ENCODE measurements at places on chromosomes 4 and X.

- no peak for DNase-seq
Measured at GRCh38 chrX:16258882-16259281, 91.6 kb downstream of the MAGEB17 start.

DNA sequence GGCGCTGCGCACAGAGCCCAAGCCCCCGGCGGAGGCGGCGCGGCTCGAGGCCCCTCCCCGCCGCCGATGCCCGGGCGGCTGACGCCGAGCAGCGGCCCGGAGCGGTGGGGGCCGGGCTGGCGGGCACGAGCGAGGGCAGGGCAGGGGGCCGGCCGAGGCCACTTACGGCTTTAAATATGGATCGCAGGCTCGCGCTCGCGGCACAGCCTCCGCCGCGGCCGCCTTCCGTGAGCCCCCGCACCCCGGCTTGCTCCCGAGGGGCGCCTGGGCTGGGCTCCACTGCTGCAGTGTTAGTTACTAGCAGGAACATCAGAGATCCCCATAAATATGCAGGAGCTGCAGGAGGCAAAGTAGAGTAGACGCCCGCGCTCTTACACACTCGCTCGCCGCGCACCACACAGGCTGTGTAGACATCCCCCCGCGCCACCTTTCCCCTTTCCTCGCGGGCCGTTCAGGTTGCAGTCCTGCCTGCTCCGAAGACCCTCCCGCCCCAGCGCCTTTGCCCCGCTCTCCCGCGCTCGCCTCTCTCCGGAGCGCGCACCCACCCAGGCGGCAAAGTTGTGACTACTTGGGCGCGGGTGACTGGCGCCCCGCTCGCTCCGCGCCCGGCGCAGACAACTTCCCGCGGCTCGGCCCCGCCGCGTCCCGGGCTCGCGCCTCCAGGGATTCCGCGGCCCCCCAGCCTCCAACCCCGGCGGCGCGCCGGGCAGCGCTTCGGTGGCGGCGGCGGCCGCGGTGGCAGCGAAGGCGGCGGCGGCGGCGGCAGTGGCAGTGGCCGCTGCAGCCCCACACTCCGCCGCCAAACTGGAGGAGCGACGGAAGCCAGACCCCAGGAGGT, 152.0 kb upstream of the SLC4A4 start:
- no peak for DNase-seq

DNA sequence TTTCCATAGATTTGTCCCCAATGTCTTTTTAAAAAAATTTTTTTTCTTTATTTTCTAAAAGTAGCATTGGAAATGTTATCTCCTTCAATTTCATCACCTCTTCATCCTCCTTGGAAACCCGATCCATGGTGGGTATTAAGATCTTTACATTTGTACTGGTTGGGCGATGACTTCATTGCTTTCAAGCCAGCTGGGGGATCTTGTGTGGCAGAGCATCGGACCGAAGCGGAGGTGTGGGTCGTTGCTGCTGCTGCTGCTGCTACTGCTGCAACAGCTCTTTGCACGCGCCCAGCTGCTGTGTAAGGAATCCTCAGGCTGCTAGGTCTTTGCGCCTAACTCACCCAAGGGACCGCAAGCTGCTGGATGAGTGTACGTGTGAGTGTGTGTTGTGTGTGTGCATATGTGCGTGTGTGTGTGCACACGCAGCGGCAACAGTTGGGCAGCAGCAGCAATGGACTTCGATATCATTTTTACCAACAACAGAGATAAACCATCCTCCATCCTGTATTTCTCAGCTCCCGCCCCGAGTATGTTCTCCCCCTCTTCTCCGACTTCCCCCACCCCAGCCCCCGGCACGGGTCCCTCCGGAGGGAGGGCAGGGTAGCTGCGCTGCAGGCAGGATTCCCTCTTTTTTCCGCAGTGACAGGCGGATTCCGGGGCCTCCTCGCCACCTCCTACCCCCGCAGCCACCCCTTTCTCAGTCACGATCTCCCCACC, 768 bp upstream of the CDKL5 start:
- DNase-seq, result no peak

- DNase-seq, result no peak
Measured at GRCh38 chrX:26373829-26374228, 157.9 kb downstream of the MAGEB5 start.

DNA sequence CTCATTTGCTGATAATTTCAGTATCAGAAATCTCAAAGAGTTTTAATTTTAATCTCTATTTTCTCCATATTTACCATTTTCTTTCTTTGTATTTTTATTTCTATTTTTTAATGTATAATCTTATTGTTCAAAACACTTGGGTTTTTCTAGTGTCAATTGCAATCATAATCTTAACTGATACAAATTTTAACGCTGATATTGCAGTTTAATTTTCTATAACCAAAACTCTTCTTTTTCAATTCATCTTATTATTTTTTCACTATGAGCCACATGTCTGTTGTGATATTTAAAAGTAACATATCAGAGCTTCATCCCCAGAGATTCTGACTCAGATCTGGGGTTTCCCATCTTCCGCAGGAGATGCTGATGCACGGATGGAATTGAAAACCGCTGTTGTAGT, 16.2 kb downstream of the ADAM29 start:
- no peak for DNase-seq

DNA sequence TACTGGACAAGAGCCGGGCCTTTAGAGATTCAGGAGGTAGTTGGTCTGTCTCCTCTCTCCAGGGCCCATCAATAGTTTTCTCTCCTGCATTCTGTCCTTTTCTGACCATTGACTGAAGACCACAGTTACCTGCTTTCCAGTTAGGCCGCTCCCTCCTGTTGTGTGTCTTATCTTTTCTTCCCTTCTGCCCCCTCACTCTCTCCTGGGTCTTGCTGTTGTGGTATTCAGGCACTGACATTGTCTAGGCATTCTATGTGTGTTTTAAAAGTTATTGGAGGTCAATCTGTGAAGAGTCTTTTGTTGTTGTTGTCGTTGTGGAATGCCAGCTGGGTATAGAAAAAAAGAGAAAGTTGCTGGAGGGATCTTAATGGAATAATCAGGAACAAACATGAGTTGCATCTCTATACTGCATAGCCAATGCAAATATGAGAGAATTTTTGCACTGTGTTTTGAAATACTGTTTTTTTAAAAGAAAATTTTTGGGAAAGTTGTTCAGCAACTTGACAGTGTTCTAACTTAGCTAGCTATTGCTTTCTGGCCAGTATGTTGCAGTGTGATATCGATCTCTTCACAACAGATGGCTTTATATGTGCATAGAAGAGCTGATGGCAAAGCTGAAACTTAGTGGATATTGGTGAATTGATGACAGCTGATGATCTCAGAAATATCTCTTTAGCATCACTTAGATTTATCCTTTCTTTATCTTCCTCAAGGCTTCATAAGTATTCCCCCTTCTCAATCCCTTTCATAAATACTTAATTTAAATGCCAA, 240.7 kb downstream of the C4orf33 start:
- DNase-seq, result no peak

GRCh38 chr4:142126890-142127497, 490.6 kb downstream of the IL15 start:
- DNase-seq, result no peak

- no peak for DNase-seq
Measured at GRCh38 chr4:91089178-91089577, 962.0 kb downstream of the CCSER1 start.

- no peak for DNase-seq
Measured at GRCh38 chrX:108216405-108216804, 124.8 kb downstream of the ATG4A start.

DNA sequence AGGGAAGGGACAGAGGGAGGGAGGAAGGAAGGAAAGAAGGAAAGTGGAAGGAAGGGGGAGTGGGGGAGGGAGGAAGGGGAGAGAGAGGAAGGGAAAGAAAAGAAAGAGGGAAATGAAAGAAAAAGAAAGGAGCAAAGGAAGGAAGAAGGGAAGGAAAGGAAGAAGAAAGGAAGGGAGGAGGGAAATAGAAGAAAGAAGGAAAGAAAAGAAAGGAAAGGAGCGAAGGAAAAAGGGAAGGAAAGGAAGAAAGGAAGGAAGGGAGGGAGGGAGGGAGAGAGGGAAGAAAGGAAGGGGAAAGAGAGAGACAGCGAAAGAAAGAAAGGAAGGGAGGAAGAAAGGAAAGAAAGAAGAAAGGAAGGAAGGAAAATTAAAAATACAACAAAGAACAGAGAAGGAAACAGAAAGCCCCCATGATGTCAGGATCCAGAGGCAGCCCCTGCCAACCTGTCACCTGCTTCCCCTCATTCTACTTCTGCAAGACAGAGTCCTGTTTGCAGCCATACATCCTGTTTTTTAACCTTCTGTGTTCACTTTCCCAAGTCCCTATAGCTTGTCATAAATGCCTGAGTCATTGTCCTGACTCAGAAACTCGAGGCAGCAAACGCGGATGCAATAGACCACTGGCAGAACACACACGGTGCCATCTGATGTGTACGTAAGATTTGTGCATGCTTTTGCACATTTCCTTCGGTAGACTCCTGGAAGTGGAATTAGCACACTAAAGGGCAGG, 77.0 kb upstream of the C4orf50 start:
- DNase-seq, result no peak

DNA sequence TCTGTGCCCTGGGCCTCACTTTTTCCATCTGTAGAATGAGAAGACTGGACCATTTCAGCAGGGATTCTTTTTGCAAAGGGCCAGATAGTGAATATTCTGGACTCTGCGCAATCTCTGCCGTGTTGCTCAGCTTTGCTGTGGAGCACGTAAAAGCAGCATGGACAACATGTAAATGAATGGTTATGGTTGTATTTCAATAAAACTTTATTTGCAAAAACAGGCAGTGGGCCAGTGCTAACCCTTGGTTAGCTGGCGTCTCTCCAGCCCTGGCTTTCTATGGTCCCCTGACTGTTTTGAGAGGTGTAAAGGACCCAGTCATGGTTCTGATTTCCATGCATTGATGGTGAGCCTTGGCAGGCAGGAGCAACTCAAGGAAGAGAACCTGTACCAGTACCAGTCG, 18.7 kb downstream of the WFS1 start:
- DNase-seq, result no peak

DNA sequence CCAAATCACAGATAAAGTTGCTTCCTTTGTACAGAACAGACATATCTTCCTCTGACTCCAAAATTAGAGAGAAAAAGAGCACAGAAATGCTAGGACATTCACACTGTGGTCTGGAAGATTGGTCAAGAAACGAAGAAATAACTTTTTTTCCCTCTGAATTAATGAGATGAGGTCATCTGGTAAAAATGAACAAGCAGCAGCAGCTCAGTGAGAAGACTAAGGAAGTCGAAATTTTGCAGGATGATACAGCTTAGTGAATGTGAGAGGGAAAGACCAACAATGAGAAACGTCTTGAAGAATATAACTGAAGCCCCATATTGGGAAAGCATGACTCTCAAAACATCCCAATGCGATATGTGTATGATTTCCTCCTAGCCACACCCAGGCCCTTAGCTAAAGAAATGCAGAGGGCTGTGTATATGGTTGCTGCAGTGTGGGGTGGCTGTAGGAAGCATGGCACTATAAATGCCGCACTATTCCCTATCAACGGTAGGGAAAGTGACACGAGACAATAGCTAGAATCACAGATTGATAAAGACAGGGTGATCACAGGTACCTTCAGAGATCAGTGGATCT, 208.6 kb downstream of the VEGFC start:
- no peak for DNase-seq

- DNase-seq, result no peak
Measured at GRCh38 chr4:54093324-54094240, 6.4 kb upstream of the GSX2 start.

DNA sequence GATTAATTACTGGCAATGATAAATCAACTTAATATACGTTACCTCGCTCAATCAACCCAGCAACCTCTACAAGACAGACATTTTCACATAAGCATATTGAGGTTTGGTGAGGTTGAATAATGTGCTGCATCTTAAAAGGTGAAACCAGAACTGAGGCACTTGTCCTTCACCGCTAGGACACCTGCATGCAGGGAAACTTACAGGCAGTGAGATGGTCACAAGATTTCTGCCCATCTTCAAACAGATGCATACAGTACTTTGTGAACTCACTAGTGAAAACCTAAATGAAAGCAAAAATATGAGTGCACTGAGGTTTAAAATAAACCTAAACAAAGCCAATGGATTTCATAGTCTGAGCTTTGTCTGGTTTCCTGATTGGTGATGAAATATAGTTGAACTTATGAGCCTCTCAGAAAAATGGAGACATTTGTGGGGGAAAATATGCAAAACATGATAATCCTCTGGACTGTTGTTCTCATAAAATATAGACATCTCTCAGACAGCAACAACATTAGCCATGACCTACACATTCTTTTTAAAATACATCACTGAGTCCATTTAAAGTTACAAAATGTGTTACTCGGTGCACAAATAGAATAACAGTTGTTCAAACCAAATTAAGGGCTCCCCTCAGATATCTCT, 20.9 kb upstream of the PRSS12 start:
- DNase-seq, result no peak

DNA sequence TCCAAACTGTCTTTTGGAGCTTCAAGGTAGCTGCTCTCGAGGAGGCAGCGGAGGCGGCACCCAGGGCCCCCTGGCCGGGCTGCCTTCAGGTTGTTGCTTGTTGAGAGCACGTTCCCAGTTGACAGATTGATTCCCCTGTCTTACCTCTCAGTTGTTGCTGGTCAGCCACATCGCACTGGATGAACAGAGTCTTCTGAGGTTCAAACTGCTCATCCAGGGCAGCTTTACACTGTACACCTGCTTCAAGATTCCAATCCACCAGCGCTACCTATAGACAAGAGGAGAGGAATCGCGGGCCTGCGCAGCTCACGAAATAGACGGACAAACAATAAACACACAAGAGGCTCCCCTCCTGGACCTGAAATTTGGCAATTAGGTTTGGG, 497 bp downstream of the HPGD start:
- no peak for DNase-seq

DNA sequence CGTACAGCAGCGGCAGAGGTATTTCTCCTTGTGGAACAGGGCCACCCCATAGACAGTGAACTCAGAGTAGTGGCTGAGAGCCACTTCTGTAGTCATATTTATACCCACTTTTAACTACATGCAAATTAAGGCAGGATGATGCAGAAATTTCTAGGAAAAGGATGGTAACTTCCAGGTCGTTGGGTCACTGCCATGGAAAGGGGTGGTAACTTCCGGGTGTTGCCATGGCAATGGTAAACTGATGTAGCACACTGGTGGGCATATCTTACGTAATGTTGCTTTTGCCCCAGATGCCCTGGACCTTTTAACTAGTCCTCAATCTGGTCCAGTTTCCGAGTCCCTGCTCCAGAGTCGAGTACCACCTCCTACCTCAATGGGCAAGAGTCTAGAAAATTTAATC, 154.8 kb upstream of the AGA start:
- no peak for DNase-seq

- no peak for DNase-seq
Measured at GRCh38 chrX:24202465-24203031, 53.0 kb downstream of the ZFX start.

GRCh38 chr4:83618991-83619645, 83.2 kb downstream of the GPAT3 start:
- no peak for DNase-seq

- no peak for DNase-seq
Measured at GRCh38 chr4:147117431-147117830, 171.8 kb upstream of the TTC29 start.
